ENCODE measurements at places on chromosomes 7 and 10.

- no peak for DNase-seq
Measured at GRCh38 chr7:28605427-28606085, 193.2 kb downstream of the CREB5 start.

GRCh38 chr10:5544216-5544805, 19.6 kb downstream of the CALML3 start:
- DNase-seq = peak; percentile 40

DNA sequence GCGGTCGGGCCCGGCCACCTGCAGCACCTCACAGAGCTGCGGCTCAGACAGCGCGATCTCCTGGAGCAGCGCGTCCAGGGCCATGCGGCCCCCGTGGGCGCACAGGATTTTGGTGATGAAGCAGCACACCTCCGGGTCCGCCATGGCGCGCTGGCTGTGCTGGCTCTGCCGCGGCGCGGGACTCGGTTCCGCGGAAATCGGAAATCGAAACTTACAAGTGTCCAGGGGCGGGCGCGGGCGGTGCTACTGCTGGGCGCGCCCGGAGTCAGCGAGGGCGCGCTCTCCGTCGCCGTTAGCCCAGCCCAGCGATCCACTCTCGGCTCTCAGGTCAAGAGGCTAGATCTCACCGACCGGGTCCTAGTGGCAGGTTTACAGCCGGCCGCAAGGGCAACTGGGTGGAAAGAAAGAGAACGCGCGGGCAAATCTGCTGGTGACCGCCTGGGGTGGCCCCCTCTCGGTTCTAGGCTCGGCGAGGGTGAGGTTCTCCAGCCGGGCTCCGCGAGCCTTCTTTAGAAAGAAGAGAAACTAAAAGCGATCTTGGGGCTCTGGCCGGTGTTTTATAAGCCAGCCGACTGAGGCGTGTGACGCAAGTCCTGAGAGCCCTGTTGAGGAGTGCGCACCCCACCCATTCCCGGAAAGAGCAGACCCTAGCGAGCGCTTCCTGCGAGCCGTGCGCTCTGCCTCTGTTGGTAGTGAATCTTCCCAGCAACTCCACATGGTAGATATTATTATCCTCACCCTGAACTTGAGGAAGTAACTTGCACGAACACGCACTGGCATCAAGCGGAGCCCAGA, at the start of gene ZC3HAV1:
Gene ZC3HAV1 (minus strand): TSS at position 533 of the 795 bp plus-strand sequence. CDS start 389 bp downstream, at position 144.
- peak; percentile 86 for DNase-seq

- no peak for DNase-seq
Measured at GRCh38 chr7:100089458-100090196, 858 bp downstream of the COPS6 start.

- no peak for DNase-seq
Measured at GRCh38 chr7:132004529-132004928, 448.1 kb upstream of the PODXL start.

- no peak for DNase-seq
Measured at GRCh38 chr7:91383053-91383904, 119.0 kb downstream of the FZD1 start.

DNA sequence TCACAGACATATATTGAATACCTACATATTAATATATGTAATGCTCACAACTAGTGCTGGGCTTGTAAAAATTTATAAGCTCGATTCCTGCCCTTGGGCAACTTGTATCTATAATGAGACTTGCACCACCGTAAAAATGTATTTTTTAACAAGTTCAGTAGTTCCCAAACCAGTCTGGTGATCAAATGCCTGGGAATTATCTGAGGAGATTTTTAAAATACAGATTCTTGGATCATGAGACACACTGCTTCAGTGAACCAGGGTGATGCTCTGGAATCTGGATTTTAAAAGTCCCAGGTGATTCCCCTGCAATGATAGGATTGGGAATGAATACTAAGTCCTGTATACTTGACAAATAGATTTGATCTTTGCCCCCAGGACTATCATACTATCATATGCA, 4.3 kb upstream of the MICU1 start:
- no peak for DNase-seq

DNA sequence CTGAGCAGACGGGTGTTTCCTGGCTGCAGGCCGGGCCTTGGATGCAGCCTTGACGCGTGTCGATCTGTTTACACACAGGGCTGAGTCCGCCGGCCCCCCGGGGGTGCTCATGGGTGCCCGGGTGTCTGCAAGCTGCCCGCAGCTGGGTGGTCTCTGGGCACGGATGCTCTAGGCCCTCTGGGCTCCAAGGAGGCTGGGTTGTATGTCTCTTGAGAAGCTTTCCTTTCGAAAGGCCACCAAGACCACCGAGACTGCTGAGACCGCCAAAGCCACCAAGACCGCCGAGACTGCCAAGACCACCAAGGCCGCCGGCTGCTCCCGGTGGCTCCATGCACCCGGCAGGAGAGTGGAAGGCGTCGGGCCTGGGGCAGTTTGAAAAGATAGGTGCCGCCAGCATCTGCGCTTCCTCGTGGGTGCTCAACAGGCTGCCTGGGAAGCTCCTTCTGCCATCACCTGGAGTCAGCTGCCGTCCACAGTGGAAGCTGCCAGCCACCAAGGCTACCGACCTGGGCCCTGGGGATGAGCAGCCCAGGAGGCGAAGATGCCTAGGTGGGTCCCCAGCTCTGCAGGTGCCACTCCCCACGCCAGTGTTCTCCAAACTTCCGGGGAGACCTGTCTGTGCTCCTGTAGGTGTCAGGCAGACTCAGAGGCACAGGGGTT, 121.1 kb downstream of the INPP5A start:
- DNase-seq = no peak

GRCh38 chr7:106223156-106223555, 61.6 kb downstream of the NAMPT start:
- no peak for DNase-seq

DNA sequence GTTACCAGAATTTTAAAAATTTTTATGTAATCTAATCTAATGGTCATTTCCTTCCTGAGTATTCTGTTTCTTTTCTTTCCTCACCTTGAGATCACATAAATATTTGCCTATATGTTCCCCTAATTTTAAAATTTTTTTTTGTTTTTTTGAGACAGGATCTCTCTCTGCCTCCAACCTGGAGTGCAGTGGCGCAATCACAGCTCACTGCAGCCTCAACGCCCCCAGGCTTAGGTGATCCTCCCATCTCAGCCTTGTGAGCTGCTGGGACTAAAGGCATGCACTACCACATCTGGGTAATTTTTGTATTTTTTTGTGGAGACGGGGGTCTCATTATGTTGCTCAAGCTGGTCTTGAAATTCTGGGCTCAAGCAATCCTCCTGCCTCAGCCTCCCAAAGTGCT, 4.1 kb upstream of the PROSER2 start:
- DNase-seq = no peak

- no peak for DNase-seq
Measured at GRCh38 chr7:93890464-93891068, at the start of gene TFPI2. Gene TFPI2 (minus strand): TSS chr7:93890753. CDS start chr7:93890678, 75 bp downstream.

DNA sequence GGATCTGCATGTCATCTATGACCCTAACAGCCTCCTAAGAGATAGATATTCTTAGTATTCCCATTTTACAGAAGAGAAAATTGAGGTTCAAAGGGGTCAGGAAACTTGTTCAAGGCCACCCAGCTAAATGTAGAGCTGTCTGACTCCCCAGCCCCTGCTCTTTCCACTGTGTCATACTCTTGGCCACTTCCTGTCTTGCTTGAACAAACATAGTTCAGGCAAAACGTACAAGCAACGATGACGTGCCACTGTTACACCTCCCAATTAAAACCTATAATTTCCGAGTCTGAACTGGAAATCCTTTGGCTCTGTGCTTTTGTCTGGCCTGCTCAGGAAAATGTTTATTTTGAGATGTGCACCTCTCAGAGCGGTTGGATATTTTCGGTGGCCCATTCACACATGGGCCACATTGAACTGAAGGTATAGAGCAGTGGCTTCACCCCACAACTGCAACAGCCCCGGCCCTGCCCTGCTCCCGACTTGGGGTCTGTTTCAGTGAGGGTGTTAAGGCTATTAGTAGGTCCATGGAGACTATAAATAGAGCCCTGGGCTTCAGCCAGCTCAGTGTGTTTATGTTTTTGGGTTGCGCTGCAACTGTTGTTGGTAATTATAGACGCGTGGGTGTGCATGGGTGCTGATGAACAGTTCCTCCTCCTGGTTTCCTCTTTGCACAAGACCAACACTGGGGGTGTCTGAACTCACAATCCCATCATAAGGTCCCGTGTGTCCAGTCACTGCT, 172.3 kb upstream of the ADO start:
- peak; percentile 98 for DNase-seq

- no peak for DNase-seq
Measured at GRCh38 chr10:51926337-51926736, 226.9 kb upstream of the CSTF2T start.

- DNase-seq = peak; percentile 64
Measured at GRCh38 chr10:788796-789748, 99.6 kb upstream of the DIP2C start.

DNA sequence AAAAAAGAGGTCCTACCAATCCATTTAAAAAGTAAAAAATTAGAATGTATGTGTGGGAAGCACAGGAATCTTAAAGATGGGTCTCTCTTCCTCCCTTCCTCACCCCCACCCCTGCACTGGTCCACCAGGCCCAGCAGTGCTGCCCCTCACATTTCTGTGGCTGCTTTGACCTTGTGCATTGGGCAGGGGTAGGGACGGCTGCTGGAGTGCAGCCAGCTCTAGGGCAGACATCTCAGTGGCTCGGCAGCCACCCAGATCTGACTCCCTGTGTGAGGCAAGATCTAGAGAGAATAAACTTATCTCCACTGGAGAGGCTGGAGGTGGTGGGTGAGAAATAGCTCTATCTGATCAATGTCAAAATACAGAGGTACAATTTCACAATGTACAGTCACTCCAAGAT, 6.7 kb downstream of the FAM180A start:
- DNase-seq = no peak

- DNase-seq = peak; percentile 82
Measured at GRCh38 chr7:66877577-66878300, 43.3 kb upstream of the TMEM248 start.

- no peak for DNase-seq
Measured at GRCh38 chr7:80791509-80791929, 127.3 kb downstream of the SEMA3C start.

GRCh38 chr10:46250481-46250880, 36.3 kb upstream of the ANTXRL start:
- DNase-seq = no peak

DNA sequence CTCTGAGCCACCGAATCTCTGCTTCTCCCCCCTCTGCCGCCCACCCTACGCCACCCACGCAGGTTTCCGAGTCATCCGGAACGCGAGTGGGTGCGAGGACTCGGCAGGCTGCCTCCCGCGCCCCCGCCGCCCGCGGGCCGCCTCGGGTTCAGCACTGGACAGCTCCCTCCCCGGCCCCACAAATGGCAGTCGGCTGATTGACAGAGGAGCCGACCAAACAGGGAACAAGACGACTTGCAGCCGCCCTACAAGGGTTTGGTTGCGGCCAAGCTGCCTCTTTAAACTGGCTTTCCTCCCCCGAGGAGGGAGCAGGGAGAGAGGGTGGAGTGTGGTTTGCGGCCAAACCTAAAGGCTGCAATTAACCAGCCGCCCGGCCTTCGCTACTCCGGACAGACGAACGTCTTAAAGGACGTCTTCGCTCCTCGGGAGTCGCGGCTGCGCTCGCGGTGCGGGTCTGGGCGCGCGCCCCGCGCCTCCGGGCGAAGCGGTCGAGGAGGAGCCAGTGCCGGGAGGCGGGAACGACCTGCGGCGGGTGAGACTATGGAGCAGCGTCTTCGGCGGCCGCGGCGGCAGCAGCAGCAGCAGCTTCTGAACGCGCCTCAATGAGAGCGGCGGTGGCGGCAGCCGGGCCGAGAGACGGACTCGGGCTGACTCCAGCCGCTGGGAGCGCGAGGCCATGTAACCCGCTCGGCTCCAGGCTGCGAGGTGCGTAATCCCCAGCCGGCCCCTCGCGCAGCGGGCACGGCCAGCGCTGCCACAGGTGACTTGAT, at the start of gene GPR158:
Gene GPR158 (plus strand): TSS at position 541 of the 770 bp plus-strand sequence. CDS start 420 bp downstream, outside the sequence.
- peak; percentile 31 for DNase-seq

GRCh38 chr7:92778972-92779371, 57.4 kb downstream of the CDK6 start:
- peak; percentile 55 for DNase-seq

- DNase-seq = no peak
Measured at GRCh38 chr7:26237035-26237807, 35.7 kb downstream of the CBX3 start.

DNA sequence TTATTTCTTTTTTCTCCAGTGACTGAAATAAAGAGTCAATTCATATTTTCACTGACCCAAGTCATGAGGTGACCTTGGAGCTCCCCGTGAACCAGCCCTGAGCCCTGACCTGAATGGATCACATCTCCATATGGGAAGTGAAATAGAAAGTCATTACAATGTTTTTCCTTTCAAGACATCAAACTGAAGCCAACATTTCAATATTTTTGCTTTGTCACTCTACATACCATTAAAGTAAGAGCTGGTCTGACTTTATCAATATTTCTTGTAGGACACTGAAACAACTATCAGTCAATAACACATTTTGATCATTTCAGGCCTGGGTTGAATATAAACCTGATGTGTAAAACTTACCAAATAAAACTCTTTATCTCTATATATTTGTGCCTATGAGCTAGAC, 249.8 kb upstream of the PHF14 start:
- DNase-seq = no peak

GRCh38 chr7:66627881-66628360, 760 bp upstream of the KCTD7 start:
- DNase-seq = peak; percentile 43

GRCh38 chr10:100828738-100829096, 83.3 kb downstream of the PAX2 start:
- DNase-seq = no peak

DNA sequence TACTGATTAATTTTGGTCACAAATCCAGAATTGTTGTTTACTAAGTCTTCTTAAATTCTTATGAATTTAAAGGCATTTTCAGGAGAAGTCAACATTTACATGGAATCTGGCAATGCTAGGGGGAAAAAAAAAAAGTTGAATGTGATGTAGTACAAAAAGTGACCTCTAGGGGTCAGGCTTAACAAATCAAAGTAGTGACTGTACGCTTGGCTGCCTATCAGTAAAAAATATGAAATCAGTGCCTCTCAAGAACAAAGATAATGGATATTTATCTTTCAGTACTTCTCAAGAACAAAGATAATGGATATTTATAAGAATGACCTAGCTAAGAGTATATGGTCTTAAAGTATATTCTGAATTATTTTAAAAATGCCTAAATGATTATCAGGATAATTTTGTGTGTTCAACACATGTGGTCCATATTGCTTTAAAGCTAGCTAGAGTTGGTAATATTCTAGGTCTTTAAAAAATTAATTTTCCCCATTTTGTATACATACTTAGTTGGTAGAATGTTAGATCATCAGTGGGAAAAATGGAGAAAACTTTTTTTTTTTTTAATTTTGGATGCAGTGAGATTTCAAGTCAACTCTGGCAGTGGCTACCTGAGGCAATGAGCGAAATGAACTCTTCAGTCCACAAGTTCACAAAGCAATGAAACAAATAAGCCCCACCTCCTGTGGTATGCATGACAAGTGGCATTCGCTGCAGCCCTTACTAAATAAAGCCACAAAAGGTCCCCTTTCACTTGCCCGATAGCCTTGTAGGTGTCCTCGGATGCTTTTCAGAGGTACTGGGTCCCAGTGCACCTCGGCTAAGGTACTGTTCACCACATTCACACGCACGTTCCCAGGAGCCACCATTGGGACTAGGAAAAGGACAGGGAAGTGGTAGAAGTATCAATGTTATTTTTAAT, 51.2 kb upstream of the LAMB4 start:
- peak; percentile 59 for DNase-seq

Data from inflammatory macrophage (primary cell).